Stomach (tissue), 19 donors: ENCODE measurements at places on chromosomes 1 and 21.
A peak's percentile ranks its signal among the peaks of the same experiment; 100 is the strongest.

DNA sequence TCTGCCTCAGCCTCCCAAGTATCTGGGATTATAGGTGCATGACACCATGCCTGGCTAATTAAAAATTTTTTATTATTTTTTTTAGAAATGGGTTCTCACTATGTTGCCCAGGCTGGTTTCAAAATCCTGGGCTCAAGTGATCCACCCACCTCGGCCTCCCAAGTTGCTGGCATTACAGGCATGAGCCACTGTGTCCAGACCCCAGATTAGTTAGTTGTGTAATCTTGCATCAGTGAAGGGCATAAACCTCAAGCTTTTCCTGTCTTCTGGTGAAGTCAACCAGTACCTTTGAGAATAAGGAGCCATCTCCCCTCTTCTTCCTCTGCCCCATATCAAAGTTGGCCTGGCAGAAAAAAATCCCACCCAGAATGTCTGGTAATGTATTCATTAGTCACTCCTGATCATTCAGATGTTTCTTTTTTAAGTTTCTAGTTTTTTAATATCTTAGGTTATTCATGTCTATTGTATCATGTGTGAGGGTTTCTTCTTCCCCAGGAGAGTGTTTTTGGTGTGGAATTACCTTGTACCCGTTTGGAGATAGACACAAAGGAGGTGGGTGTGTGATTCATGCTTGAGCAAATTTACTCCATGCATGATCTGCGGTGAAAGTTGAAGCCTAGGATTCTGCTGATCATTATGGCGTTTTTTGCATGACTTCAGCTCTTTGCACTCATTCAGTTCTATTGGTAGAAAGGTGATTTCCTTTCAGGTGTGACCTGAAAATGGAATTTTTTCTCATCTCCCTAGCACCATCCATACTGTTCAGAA is 144.0 kb downstream of the FMN2 start:
- H3K27ac ChIP-seq: no peak overlapping the region
- no peak overlapping the region for H3K4me3 ChIP-seq
- no peaks in the 10 kb centered on the region for H3K27me3 ChIP-seq
- H3K36me3 ChIP-seq: no peaks in the 10 kb centered on the region
- no peak for DNase-seq

GRCh38 chr1:18373882-18374493 is 106.7 kb upstream of the KLHDC7A start:
- no peak overlapping the region for H3K27ac ChIP-seq
- H3K36me3 ChIP-seq: no peaks in the 10 kb centered on the region
- DNase-seq: no peak
- no peaks in the 10 kb centered on the region for H3K27me3 ChIP-seq

- H3K27ac ChIP-seq: peak overlapping the region; percentile 55
- H3K4me3 ChIP-seq: no peak overlapping the region
- no peaks in the 10 kb centered on the region for H3K27me3 ChIP-seq
- DNase-seq: peak; percentile 16
- peaks cover 26% of the 10 kb centered on the region for H3K4me1 ChIP-seq
These were observed 41.5 kb downstream of the UBE4B start for GRCh38 chr1:10074059-10074851.

DNA sequence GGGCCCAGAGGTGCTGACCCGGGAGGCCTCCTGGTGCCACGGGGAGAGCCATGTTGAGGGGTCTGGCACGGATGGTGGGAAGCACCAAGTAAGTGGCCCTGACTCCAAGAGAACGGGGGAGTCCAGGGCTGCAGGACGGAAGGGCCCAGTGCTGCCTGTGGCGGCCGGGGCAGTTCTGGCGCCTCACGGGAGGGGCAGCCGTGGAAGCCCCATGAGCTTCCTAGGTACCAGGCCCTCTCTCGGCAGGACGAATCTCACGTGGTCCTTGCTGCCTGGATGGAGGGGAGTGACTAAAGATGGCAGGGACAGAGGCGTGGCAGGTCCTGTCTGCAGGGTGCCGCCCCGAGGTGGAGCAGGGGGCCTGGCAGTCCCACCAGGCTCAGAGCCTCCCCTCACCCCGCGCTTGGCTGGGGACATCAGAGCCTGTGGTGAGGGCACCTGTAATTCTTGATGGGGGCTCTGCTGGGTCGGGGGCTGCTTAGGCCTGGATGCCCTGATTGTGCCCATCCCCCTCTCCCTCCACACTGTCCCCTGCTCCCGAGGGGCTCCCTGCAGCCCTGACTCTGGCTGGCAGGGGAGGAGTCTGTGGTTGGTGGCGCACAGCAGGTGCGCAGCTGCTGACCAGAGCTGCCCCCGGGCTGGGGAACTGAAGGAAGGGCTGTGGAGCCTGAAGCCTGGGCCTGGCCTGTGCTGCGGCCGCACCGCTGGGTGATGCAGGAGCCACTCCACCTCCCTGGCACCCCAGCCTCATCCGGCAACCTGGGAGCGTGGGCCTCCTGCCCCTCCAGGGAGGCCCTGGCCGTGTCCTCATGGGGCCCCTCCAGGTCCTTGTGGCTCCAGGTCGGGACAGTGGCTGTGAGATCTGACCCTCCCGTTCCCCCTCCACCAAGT is 31.4 kb downstream of the POFUT2 start:
- H3K36me3 ChIP-seq: no peaks in the 10 kb centered on the region
- no peak overlapping the region for H3K4me3 ChIP-seq
- peaks cover 68% of the 10 kb centered on the region for H3K27me3 ChIP-seq
- no peak overlapping the region for H3K27ac ChIP-seq

- no peaks in the 10 kb centered on the region for H3K4me1 ChIP-seq
- H3K27ac ChIP-seq: no peak overlapping the region
- no peaks in the 10 kb centered on the region for H3K27me3 ChIP-seq
- H3K36me3 ChIP-seq: no peaks in the 10 kb centered on the region
These were observed 444.7 kb downstream of the ADGRL2 start for GRCh38 chr1:82245345-82246014.
